ENCODE measurements at places on chromosomes 12 and 14.

DNA sequence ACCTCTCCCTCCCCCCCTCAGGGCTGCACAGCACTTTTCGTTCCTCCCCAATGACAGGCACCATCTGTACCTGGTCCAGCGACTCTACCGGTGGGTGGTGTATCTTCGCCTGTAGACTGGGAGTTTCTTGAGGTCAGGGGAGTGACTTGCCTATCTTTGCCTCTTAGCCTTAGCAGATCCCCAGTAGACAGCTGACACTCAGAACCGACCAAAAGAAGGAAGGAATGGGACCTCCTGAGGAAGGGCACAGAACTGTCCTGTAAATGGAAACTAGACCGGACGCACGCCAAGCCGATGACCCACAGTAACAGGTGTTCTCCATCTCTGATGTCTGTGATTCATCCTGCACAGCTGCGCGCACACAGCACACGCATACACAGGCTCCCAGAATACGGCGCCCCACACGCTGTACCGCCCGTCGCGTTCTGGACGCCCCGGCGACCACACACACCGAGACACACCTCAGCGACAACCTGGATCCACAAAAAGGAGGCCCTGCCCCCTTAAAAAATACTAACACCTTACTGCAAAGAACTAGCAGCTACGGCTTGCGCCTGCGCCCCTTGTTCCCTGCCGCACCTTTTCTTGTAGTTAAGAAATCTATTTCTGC is 673 bp upstream of the TTC9 start:
- peak; percentile 53 for DNase-seq

GRCh38 chr12:69331519-69331908 is 16.7 kb upstream of the LYZ start:
- DNase-seq: no peak

DNA sequence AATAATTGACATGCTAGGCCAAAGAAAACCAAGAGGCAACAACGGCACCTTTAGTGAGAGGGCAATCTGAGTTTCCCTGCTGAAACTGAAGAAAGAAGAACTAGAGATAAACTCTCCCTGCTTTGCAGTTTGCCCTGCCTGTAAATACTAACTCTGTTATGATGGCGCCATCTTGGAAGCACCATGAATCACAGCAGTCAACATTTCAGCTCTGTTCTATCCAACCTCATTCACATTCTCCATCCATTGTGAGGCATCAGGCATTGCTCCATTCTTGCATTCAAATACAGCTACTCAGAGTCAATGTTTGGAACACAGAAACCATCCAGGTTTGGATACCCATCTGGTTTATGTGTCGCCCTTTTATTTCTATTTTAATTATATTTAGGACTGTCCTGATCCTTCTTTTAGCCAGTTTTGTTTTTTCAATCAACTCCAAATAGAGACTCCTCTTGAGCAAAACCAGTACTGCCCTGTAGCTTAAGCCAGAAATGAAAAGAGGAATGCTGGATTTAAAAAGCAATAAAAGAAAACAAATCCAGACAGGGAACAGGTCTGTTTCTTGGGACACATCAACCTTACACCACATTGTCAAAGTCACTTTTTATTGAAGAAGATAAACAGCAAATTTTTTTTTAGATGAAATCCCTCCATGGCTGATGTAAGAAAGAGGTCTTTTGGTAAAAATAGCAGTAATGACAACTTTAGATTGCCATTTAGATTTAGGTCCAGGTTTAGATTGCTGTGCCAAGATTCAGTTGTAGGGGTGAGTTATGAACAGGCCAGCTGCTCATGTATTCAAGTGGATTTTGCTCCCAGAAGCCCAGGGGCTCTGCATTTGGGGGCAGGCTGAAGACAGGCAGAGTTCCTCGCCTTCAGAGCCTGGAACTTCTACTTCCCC is 33.3 kb upstream of the PPM1A start:
- DNase-seq: no peak

- peak; percentile 21 for DNase-seq
Observed at GRCh38 chr14:31944256-31945073, 132.6 kb upstream of the ARHGAP5 start.

GRCh38 chr14:94752591-94753436 is 17.1 kb downstream of the GSC start:
- no peak for DNase-seq

GRCh38 chr12:51672334-51672733 is 81.3 kb downstream of the SCN8A start:
- no peak for DNase-seq

- no peak for DNase-seq
Observed at GRCh38 chr14:54226558-54226957, 170.2 kb upstream of the CDKN3 start.

DNA sequence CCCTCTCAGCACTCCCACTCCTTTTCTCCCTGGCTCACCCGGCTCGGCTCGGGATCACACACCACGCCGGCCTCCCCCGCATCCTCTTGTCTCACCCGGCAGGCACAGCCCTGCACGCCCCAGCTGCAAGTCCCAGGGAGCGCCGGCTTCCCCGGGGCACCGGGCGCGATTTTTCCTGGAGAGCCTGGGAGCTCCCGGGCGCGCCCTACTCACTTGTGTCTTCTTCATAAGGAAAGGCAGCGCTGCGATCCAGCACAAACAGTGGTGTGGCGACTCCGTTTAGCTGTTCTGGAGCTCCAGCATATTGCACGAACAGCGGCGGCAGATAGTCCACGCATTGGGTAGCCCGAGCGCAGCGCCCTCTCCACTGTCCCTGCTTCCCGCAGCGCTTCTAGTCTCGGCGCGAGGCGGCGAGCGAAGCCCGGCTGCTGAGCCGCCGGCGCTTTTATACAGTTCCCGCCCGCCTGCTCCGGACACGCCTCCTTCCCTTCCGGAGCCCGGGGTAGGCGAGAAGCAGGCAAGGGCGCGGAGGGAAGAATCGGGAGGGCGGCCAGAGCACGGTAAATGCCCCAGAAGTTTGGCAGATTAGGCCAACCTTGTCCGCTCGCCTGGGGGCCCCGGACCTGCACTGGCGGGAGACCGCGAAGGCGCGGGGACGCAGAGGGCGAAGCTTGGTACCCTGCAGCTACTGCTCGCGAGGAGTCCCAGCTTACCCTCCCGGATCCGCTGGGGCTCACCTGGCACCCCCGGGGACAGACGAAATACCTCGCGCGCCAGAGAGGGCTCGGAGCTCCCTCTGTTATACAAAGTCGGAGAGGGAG is at the start of gene KITLG:
TSS of gene KITLG (minus strand) at position 421 of the 821 bp plus-strand sequence. CDS start at position 228, 193 bp downstream.
- no peak for DNase-seq

DNA sequence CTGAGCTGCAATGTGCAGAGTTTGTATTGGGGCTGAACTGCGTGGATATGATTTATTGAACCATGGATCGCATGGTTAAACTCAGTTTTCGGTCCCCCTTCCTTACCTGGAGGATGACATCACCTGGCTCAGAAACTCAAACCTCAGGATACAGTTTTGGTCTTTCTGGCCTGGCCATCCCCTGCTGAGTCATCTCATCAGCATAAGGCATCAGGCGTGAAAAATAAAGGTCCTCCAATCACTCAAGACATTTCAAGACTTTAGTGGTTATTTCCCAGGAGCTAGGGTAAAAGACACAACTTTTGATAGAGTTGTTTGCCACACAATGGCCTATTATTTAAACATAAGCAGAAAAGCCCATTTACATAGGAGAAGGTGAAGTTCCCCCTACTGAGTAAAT is 631.1 kb upstream of the TMEM132C start:
- no peak for DNase-seq

DNA sequence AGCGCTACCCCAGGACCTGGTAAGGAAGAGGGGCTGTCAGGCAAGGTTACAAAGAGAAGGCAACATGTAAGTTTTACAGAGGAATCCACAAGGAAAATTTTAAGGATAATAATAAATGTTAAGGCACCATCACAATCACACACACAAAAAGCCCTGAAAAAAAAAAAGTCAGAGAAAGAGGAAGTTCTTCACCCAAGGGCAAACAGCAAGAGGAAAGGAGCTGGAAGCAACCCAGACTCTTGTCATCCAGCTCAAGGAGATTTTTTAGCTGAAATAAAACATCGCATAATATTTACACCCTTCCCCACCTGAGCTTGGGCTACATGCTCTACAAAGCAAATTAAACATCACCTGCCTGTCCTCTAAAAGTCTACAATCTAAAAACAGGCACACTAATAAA is 9.5 kb downstream of the SPTB start:
- no peak for DNase-seq

DNA sequence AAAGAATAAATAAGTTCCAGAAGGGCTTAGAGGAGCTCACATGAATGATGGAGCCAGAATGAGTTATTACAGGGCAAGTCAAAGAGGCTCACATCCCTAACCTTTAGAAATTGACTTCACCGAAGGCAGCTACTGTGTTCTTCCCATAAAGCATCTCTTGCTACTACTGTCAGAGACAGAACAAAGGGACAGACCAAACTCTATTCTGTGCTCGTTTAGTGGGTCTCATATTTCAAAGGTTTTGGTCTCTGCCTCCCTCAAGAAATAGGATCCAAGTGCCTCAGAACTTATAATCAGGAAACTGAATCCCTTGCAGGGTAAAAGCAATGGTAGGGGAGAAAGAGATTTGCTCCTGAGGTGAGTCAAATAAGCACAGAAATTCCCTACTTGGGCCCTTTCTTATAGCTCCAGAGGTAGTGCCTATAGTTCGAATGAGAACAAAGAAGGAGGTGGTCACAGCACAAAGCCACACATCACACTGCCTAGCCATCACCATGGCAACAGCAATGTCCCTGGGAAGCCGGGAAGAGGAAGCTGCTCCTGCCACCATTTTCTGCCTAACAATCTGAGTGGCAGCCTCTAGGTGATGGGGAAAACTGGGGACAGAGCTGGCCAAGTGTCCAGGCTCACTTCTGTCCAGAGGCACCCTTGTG is 294.9 kb downstream of the FOXN3 start:
- no peak for DNase-seq

GRCh38 chr12:49763006-49763591 is 21.7 kb downstream of the TMBIM6 start:
- peak; percentile 71 for DNase-seq

GRCh38 chr12:57965766-57966165 is 24.4 kb downstream of the ATP23 start:
- DNase-seq: no peak

DNA sequence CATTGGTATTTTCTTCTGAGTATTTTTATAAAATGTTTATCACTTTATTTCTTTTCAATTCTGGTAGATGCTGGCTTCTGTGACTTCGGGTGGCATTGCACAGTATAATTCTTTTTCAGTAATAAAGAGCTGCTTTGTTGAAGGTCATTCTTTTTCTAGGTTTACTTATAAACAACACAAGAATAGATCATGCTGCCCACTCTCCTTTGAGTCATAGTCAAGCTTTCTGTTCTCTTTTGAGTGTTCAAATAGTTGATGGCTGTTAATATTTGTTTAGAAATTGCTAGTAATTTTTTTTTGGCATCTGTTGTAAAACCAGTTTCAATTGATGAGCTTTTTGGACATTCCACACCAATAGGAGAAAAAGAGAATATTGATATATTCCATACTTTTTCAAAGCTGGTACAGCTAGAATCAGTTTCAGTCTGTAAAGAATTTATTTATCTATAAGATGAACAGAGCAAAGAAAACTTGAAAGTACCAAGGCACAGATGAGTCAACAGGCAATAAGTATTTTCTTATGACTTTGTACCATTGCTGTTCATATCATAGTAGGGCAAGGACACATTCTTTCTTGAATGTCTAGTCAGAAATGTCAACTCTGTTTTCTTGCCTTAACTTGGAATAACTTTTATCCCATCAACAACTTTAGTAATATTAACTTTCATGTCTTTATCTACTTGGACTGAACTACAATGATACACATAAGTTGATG is 513.0 kb upstream of the SEL1L start:
- no peak for DNase-seq

GRCh38 chr12:58069268-58069963 is 128.0 kb downstream of the ATP23 start:
- no peak for DNase-seq

DNA sequence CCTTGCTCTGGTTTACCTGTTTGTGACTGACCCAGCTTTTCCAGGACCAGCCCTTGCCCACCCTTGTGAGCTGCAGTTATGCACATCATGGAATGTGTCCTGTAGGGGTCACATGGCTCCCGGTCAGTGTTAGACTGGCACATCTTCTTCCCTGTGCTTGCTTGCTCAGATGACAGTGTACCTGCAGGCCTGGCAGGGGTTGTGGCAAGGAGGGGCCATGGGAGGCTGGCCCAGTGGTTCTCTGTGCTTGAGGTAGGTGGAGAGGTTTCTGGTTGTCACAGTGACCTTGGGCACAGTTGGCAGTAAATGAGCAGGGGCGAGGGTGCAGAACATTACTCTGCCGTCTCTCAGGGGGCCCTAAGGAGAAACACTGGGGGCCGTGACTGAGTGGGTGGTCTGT is 27.6 kb upstream of the RD3L start:
- no peak for DNase-seq

GRCh38 chr12:65952737-65953209 is 128.5 kb downstream of the HMGA2 start:
- no peak for DNase-seq

DNA sequence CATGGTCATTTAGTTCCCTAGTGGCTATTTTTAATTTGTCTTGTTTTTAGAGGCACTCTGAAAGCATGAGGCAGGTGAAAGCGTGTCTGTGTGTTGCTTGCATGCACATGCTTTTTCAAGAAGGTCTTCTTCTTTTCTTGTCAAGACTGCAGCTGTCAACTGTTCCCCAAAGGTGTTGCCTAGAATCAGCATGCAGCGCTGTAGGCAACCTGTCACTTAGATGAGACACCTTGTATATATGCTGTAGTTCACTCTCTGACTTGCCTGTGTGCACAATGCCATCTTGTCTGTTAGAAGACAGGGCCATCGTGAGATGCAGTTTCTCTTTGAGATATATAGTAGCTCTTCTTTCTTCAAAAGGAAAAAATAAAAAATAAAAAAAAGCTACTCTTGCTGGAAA is 885.7 kb downstream of the DIO2 start:
- no peak for DNase-seq

GRCh38 chr12:69459477-69459876 is 10.7 kb upstream of the FRS2 start:
- DNase-seq: no peak

DNA sequence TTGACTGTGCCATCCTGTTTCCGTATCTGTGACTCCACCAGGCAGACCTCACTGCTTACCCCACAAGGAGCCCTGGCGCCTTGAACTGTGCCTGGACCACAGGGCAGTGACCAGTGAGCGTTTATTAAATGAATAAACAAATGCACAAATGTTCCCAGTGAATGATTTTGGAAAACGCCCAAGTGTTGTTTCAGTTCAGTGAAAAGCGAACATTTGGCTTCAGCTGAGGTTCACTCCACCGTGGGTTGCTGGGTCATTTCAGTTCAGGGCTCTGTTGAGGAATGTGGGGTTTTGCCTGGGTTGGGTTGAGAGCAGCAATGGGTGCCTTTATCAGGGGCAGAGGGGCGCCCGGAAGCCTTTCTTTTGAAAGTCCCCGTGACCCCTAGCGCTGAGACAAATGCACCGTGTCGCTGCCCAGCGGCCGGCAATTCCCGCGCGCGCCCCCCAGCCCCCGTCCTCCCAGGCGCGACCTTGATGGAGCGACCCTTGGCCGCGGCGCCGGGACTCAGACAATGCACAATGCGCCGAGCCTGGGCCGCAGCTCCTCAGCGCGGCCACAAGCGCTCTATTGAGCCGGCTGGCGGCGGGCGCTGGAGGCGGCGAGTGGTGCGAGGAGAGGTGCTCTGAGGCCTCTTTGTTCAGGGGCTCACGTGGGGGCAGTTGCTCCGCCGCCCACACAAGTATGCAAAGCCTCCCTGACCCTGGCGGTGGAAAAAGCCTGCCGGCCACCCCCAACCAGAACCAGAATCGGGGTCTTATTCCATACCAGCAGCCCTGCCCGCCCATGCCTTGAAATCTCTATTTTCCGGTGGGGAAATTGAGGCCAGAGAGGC is 40.5 kb upstream of the CLMN start:
- DNase-seq: no peak

- DNase-seq: no peak
Observed at GRCh38 chr14:80867091-80867490, 74.4 kb downstream of the CEP128 start.

- DNase-seq: peak; percentile 76
Observed at GRCh38 chr14:94173885-94174603, at the start of gene PPP4R4. Gene PPP4R4 (plus strand): TSS chr14:94174322. CDS start chr14:94174466, 144 bp downstream.

All from stimulated activated naive CD4-positive, alpha-beta T cell (primary cell).